GM12878 (cell line): ENCODE measurements at places on chromosomes 16 and 17.

DNA sequence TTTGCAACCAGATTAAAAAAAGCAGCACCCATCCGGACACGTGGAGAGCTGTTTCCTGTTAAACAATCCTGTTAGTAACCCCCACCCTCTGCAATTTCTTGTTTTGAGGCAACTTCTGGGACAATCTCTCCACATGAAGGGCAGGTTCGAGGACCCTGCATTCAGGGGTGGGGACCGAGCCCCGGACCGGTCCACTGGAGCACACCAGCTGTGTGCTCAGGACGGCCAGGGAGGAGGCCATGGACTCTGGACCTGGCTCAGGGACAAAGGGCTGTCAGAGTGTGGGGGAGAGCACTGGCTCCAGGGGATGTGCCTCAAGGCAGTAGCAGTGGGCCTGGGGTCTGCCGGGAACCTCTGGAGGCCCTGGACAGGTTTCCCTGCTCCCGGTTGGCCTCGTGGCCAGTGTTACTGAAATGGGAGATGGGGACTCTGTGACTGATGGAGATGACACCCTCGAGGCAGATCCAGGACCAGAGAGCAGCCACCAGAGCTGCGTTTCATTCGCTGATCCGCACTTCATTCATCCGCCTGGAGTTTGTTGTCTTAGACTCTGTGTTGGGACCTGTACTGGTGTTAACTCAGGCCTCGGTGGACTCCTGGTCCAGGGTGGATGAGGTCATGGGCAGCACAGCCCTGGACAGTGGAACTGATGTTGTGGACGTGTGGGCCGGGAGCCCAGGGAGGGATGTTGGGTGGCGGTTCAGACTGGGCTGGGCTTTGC, 2.9 kb upstream of the CPNE7 start:
- DNase-seq = no peak

- no peak for DNase-seq
Measured at GRCh38 chr16:1610899-1611632, 806 bp downstream of the IFT140 start.

GRCh38 chr16:66493490-66494401, 56.2 kb downstream of the TK2 start:
- no peak for DNase-seq

- no peak for DNase-seq
Measured at GRCh38 chr17:59371416-59372100, 40.1 kb downstream of the YPEL2 start.

DNA sequence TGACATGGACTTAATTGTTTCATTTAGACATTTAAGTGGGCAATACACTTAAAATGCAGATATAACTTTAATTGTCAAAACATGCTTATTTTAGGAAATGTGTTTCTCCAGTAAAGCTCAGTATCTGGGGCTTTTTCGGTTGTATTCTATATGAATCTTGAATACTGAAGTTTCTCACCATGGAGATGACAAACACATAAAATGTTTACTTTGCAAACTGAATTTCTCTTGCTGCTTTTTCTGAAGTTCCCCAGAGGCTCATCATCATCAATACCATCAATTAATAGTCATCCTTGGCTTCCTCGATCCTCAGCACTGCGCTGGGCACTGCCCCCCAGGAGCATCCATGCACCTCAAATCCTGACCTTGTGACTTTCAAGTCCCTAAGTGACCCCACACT, 227.3 kb downstream of the WWOX start:
- DNase-seq = no peak

- no peak for DNase-seq
Measured at GRCh38 chr16:6335072-6335471, 997.6 kb upstream of the RBFOX1 start.

DNA sequence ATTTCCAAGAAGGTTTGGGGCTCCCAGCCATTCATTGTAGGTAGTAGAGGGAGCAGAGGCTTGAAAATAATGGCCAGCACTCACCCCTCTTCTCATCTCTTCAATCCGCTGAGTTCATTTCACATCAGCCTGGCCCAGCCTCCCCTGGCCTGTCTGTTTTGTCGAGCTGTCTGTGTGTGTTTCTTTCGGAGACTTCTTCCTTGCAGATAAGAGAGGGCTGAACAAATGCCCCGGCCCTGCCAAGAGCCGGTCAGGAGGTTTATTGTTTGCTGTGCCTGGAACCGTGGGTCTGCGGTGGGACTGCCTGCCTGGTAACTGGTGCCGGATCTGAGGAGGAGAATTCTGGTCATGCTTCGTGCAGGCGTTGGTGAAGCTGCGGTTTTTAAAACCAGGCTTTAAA, 3.4 kb downstream of the VPS4A start:
- no peak for DNase-seq

DNA sequence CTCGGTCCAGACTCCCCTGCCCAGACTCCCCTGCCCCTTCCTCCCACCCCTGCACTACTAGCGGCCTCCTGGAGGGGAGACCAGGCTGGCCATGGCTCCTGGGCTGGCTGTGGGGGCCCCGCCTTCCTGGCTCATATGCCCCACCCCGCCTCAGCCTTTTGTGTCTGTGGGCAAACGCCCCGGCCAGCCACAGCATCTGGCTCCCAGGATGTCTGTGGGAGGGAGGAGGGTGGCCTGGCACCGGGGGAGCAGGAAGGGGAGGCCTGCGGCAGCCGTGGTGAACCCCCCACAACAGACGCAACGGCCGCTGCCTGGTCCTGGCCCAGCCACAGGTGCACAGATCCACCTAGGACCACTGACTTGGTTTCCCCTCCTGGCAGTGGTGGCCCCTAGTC, 32.9 kb downstream of the BAHCC1 start:
- no peak for DNase-seq

DNA sequence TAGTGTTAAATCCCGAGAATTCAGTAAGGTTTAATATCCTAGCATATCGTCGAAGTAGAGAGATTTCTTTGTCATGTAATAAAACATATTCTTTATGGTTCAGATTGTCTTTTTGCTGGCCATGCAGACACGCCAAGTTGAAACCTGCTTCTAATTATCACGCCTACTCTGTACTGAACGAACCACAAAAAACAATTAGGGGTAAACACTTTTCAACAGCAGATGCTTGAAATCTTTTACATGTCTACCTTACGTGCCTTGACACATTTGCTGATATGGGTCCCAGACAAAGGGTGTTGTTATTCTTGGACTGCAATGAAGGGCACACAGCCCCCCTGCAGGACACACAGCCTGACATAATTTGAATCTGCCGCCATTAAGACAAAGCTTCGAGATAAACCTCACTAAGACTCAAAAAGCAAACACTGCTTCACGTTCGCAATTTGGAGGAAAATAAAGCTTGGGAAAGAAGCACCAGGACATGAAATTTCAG, 13.3 kb downstream of the WIPI1 start:
- DNase-seq = no peak

GRCh38 chr16:74111456-74111982, 185.1 kb upstream of the PSMD7 start:
- no peak for DNase-seq

DNA sequence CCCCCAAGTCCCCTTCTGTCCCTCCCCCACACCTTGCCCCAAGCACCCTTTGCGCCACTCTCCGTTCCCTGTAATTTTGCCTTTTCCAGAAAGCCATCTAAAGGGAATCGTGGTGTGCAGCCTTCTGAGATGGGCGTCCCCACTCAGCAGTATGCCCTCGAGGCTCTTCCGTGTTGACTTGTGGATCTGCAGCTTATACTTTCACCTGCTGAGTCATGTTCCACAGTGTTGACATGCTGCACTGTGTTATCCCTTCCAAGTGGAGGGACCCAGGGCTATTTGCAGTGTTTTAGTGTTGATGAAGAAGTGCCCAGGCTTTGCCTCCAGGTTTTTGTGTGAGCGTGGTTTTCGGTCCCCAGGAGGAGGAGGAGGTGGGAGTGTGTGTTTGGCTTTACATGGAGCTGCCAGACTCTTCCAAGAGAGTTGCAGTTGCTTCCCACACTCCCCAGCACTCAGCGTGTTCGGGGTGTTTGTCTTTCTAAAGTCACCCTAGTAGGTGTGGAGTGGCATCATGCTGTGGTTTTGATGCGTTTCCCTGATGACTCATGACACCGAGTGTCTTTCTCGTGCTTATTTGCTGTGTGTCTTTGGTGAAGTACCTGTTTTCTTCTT, 32.1 kb upstream of the JPT2 start:
- DNase-seq = no peak

- DNase-seq = no peak
Measured at GRCh38 chr16:50497592-50497991, 50.6 kb upstream of the NKD1 start.

DNA sequence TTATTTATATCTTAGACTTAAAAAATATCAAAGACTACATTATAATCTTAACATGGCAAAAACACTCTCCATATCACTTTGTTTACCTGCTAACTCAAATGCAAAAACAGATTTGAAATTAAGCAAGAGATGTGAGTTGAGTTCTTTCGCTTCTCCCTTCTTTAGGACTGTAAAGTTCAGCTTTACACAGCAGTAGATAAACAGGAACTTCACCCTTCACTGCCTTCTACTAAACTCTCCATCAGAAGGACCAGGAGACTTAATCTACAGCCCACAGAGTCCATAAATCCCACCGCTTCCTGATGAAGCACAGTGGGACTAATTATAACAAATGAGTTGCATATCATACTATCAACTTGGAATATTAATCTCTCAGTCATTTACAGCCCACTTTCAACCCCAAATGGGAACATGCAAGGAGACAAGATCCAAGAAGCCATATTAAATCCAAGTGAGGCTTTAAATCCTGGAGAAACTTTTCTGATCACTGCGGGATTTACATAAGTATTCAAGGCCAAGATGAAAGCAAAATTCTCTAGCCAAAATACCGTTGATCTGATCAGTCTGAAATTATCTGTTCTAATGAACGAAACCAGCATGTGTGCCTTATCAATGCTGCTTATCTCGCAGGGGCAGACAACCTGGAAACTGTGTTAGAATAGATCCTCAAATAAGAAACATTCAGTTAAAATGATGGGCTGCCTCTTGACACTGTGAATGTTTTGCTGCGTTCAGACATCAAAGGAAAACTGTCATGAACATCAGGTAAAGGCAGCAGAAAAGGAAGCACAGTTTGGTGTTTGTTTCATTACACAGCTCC, 1.6 kb downstream of the AMFR start:
- DNase-seq = peak; percentile 21

DNA sequence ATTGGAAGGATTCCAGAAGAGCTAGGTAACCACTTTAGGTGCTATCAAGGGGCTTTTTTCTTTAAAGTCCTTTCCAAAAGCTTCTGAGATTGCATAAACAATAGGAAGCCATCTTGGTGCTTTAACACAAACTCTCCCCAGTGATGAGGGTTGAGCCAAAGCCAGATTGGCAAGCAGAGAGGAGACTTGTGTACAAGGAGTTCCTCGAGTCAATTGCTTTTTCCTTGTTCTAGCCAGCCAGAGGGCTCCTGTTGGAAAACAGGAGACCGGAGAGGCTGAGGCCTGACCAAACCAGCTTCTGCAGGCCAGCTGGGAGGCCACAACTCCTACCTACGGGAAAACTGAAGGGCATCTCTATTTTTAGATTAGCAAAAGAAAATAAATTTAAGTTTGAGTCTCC, 46.5 kb downstream of the MAPT start:
- DNase-seq = no peak

- no peak for DNase-seq
Measured at GRCh38 chr17:1108478-1108764, 71.4 kb downstream of the ABR start.

- no peak for DNase-seq
Measured at GRCh38 chr17:30117675-30118081, 1.1 kb downstream of the NSRP1 start.

- DNase-seq = no peak
Measured at GRCh38 chr16:28001184-28001583, 62.3 kb downstream of the GSG1L start.

- no peak for DNase-seq
Measured at GRCh38 chr16:85094812-85095211, 17.5 kb downstream of the CIBAR2 start.

DNA sequence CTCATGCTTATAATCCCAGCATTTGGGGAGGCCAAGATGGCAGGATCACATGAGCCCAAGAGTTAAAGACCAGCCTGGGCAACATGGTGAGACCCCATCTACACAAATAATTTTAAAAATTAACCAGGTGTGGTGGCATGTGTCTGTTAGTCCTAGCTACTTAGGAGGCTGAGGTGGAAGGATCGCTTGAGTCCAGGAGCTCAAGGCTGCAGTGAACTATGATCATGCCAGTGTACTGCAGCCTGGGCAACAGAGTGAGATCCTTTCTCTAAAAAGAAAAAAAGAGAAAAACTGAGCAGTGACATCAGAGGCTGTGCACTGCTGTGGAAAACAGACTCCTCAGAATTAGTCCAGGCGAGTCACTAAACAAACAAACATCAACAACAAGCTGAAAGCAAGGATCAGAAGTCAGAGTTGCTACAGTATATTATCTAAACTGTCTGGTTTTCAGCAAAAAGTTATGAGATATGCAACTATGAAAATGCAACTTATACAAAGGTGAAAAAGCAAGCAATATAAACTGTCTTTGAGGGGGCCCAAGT, 39.3 kb downstream of the CBFB start:
- no peak for DNase-seq

GRCh38 chr16:31414706-31415105, 13.5 kb downstream of the COX6A2 start:
- no peak for DNase-seq
